ENCODE measurements at places on chromosomes 16 and 17.

- no peak for DNase-seq
Measured at GRCh38 chr16:27725236-27726000, 175.5 kb downstream of the KATNIP start.

DNA sequence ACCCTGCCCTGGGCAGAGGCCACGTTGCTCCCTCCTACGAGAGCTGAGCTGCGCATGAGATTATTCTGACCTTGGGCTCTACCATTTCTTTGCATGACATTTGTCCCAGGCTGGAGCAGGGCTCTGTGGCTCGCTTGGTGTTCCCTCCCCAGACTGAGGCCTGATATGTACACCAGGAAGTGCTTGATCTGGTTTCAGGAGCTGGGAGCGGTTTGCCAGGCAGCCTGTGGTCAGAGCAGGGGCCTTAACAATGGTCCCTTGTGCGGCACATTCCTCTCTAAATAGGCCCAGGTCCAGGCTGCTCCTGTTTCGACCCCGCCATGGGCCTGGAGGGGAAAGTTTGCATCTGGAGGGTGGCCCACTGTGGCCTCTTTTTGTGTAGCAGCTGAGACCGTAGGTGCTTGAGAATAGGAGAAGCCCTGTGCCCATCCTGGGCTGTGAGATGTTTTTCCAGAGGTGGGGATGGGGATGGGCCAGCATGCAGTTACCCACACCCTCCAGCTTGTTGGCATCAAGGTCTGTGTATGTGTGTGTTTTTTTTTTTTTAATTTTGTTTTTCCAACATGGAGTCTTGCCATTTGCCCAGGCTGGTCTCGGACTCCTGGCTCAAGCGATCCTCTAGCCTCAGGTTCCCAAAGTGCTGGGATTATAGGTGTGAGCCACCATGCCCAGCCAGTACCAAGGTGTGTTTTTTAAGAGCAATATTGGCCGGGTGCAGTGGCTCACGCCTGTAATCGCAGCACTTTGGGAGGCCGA, 253.9 kb downstream of the SEC14L1 start:
- DNase-seq: no peak

- no peak for DNase-seq
Measured at GRCh38 chr16:2231016-2231931, 5.0 kb upstream of the DNASE1L2 start.

DNA sequence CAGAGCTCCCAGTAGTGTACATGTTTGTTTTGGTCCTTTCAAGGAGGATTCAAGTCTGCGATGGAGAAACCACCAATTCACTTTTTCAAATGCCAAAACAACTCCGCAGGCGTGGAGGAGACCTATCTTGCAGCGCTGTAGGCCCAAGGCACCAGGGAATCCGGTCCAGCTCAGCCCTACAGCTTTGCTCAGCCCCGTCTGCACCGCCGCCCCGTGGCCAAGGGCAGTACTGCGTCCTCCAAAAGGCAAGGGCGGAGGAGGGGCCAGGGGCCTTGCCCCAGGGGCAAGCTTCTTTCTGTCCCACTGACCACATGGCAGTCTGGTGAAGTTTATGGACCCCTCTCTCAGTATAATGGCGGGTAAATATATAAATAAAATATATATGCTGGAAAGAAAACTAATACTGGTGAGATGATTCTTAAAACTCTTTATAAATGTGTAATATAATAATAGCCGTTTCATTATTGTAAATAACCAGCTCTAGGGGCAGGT, 709 bp upstream of the CD300LG start:
- peak; percentile 70 for DNase-seq

DNA sequence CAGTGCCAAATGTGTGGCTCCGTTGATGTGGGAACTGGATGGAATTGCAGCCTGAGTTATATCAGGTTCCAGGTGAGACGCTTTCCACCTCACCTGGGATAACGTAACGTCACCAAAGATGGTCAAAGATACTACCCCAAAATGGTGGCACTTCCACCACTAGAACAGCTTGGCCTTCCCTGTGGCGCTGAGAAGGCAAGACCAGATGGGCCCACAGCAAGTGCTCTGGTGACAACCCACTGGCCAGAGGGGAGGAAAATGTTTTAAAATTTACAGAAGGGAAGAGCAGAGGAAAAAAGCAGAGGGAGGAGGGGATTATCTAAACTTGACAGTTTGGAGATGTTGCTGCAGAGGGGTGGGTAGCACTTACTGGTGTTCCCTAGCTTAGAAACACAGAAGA, 7.5 kb upstream of the ITGA2B start:
- no peak for DNase-seq

DNA sequence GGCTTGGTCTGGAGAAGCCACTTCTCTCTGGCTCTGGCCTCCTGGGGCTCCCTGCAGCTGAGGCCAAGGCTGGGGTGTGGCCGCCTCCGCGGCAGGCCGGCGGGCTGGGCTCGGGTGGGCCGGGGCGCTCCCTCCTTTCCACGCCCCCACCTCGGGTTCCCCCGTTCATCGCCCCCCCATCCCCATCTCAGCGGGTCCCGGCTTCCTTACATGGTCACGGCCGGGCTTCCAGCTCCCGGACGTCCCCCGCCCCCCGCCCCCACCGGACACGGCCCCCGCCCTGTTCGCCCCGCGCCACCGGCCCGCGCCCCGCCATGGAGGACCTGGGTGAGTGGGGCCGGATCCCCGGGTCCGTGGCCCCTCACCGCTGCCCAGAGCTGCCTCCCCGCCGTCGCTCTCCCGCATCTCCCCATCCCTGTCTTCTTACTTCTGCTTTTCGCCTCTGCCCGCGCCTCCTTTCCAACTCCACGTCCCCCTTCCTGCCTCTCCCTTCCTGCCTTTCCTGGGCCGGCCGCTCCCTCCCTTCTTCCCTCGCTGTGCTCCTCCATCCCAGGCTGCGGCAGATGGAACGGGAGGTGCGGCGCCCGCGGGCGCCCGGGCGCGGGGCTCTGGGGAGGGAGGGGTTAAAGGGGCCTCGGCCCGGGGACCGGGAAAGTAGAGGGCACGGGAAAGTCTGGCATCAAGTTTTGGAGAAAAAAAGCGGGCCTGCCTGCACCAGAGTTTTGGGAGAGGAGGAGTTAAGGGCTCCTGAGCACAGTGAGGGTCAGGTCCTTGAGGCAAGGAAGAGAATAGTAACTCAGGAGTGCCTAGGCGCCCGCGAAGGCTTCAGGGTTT, at the start of gene TGFB1I1:
Gene TGFB1I1 (plus strand): TSS at position 278 of the 834 bp plus-strand sequence. CDS start 37 bp downstream, at position 315.
- no peak for DNase-seq

DNA sequence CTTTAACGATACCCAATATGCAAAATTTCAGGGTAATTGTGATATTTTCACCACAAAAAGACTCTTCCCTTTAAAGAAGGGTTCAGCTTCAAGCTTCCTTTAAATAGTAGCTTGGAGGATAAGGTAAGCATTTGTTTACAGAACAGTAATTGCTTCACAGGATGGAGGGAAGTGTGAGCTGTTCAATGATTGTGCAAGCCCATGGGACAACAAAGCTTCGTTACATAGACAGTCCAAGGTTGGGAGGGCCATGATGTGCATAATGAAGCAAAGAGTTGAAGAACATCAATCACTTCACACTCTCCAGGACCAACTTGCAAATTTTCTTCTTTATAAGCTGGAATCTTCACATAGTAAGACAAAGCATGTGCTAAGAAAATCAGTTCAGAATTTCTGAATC, 145.0 kb upstream of the ASIC2 start:
- DNase-seq: no peak

GRCh38 chr17:77916264-77916663, 42.2 kb upstream of the TNRC6C start:
- no peak for DNase-seq

DNA sequence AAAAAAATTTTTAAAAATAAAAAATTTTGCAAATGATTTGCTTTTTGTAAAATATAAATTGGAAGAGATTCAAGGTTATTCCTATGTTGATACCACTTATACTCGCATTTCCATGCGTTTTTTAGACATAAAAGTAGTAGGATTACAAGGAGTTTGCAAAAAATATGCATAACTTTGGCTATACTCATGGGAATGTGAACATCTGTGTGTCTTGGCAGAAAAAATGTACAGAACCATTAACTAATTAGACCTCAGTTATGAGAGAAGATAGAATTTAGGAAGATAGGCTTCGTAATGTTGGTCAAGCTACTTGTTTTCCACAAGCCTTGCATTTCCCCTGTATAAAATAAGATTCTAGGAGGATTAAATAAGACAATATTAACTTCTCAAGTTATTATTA, 61.1 kb upstream of the VPS4A start:
- DNase-seq: no peak

DNA sequence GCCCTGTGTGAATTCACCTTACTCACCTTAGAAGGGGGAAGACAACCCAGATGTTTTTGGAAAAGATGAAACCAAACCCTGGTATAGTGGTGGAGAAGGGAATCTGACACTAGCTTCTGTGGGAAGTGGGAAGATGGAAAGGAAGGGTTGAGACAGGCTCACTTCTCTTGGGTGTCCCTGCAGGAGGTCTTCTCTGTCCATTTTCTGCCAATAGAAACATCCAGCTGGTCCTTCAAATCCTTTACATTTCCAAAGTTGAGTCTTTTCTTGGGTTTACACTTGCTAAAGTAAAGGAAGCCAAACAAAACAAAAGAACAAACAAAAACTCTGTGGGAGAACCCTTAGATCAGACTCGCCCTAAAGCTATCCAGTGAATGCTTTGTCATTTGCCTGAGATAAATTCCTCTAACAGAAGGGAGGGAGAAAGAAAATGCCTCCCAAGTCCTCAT, 10.2 kb downstream of the HOXB1 start:
- no peak for DNase-seq

DNA sequence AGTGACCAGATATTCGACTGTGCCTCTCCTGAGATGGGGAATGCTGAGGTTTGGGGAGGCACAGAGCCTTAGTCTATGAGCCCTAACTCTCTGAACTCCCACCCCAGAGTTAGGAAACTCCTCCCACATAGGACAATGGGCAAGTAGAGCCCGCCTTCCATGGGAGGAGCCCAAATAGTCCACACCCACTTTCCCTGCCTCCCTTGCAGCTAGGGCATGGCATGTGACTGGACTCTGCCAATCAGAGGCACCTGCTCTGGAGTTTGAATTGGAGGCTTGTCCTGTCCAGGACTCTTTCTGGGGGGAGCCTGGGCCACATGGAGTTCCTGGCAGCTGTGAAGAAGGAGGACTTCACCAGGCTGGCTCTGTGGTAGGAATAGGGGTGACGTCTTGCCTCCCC, 48.4 kb downstream of the SOCS1 start:
- DNase-seq: no peak

DNA sequence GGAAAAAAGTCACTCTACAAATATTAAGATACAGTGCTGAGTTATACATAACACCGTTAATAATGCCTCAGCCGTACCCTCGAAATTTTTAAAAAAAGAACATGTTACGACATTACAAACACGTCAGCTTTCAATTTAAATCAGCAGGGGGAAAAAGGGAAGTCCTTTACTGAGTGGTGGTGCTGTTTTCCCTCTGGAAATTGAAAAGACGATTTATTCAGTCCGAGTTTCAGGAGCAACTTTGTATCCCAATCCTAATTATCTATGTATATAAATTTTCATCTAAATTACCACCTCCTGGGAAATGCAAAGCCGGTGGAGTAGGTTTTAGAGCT, 1.3 kb downstream of the NETO2 start:
- DNase-seq: no peak

DNA sequence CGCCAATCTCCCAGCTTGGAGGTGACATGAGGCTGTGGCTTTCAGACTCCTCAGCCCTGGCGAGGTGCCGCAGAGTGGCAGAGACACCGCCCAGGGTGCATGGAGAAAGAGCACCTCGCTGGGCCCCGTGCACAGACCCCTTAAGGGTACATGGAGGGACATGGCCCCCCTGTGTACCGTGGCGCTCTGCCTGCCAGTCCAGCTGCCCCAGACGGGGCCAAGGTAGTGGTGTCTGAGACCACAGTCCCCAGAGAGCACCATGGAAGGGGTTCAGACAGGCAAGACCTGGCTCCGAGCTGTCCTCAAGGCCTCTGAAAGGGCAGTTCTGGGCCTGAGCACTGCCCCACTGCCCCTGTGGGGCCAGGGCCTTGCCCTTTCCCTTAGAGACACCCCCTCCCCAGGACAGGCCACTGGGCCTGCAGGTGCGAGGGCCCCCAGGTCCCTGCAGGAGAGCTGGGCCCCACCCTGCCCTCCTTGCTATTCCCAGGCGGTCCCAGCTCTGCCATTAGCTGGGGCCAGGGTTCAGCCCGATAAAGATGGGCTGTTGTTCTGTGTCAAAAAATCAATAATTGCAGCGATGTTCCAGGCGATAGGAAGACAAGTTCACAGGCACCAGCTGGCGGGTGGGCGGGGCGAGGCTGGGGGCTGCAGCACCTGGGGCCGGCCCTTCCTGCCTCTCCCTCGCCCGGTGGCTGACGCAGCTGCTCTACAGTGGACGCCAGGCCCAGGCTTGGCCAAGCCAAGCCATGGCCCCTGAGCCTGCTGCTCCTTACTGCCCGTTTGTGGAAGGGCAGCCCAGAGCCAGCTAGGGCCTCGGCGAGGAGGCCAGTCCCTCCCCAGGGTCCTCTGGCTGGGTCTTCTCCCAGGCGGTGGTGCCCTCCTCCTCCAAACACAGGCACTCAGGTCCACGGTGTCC, 51.7 kb downstream of the ZFPM1 start:
- no peak for DNase-seq

DNA sequence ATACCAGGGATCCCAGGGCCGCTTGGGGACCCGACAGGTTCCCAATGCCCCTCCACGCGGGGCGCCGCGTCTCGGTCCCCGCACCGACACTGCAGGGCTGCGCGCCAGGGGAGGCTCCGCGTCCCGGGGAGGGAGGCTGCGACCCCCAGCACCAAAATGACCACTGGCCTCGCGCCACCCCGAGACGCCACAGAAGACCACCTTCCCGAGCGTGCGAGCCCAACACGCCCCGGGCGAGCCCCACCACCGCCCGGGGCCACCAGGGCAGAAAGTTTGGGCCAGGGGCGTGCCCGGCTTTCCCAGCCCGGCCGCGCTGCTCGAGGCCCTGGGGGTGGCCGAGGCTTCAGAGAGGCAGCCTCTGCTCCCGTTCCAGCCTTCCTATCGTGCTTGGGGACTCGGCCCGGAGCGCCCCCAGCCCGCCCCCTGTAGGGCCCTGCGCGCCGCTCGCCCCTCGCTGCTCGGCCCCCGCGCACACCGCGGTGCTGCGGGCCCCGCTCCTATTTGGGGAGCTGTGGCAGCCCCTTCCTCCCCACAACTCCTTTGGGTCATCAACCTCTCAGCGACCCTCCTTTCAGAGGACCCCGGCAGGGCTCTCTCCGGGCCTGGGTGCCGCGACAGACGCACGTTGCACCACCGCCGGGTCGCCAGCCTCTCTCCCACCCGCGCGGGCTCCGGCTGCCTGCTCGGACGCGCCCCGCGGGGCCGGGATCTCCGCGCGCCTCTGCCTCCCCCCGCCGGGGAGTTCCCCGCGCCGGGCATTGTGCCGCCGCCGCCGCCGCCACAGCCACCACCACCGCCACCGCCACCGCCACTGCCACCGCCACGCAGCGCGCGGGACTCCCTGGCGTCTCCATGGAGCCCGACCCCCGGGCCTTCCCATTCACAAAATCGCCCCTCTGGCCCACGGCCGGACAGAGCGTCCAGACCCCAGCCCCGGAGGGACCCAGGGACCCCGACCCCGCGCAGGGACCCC, 892 bp downstream of the RBFOX3 start:
- DNase-seq: no peak

- DNase-seq: no peak
Measured at GRCh38 chr17:14084955-14085354, 15.7 kb downstream of the COX10 start.

- peak; percentile 85 for DNase-seq
Measured at GRCh38 chr17:66191593-66192377, at the start of gene CEP112. CEP112 (minus strand) TSS chr17:66192133.

All from stimulated activated CD8-positive, alpha-beta memory T cell treated with anti-CD3 and anti-CD28 coated beads, Interleukin-2, amount 100 ng/mL, for 48 hours (primary cell).